Parietal lobe (tissue), 2 donors: ENCODE measurements at places on chromosomes 1 and 21. TPM values are rescaled to one million over a fixed set of nuclear protein-coding genes. Genes with fewer than 3 reads are reported as not detected.

The NTRK1 gene
- 0.31 TPM for total RNA-seq

The MCOLN3 gene
- not detected for total RNA-seq

The VTCN1 gene
- 0.31 TPM for total RNA-seq

The SLC45A3 gene
- 3.8 TPM for total RNA-seq

The S100A9 gene
- 9.1 TPM for total RNA-seq

The NFASC gene
- 125 TPM for total RNA-seq

The SELENBP1 gene
- total RNA-seq, result 5.3 TPM

The UTS2 gene
- total RNA-seq, result not detected

The VWA1 gene
- total RNA-seq, result 4.1 TPM

The CSTB gene
- 7.2 TPM for total RNA-seq

The TRAF3IP3 gene
- total RNA-seq, result not detected

The NKAIN1 gene
- 48.8 TPM for total RNA-seq

The WLS gene
- total RNA-seq, result 45.4 TPM

The KIAA1614 gene
- total RNA-seq, result 4.4 TPM

The FCRL6 gene
- not detected for total RNA-seq

The DIRAS3 gene
- 1.9 TPM for total RNA-seq

The HENMT1 gene
- total RNA-seq, result 17.5 TPM

The AIRE gene
- not detected for total RNA-seq

The HPCA gene
- total RNA-seq, result 29.4 TPM

The RSPO1 gene
- total RNA-seq, result not detected

The CFAP107 gene
- not detected for total RNA-seq

The ALX3 gene
- not detected for total RNA-seq

The AMY1C gene
- total RNA-seq, result not detected

The LMX1A gene
- 0.31 TPM for total RNA-seq

The CYP4X1 gene
- 24.1 TPM for total RNA-seq

The CATSPERE gene
- total RNA-seq, result 0.94 TPM

The PEX11B gene
- 29.1 TPM for total RNA-seq

The FTCD gene
- total RNA-seq, result 2.2 TPM

The LYSMD1 gene
- 17.2 TPM for total RNA-seq

The GPR137B gene
- total RNA-seq, result 57.9 TPM

The PRPF38B gene
- total RNA-seq, result 23.5 TPM

The GBP5 gene
- total RNA-seq, result not detected

The RASAL2 gene
- total RNA-seq, result 67.3 TPM

The OR2T35 gene
- not detected for total RNA-seq

The CHAF1B gene
- 1.9 TPM for total RNA-seq

The CXADR gene
- total RNA-seq, result 261 TPM

The PROK1 gene
- total RNA-seq, result not detected

The FLG gene
- total RNA-seq, result not detected
